ENCODE measurements at places on chromosomes 2 and 18.

DNA sequence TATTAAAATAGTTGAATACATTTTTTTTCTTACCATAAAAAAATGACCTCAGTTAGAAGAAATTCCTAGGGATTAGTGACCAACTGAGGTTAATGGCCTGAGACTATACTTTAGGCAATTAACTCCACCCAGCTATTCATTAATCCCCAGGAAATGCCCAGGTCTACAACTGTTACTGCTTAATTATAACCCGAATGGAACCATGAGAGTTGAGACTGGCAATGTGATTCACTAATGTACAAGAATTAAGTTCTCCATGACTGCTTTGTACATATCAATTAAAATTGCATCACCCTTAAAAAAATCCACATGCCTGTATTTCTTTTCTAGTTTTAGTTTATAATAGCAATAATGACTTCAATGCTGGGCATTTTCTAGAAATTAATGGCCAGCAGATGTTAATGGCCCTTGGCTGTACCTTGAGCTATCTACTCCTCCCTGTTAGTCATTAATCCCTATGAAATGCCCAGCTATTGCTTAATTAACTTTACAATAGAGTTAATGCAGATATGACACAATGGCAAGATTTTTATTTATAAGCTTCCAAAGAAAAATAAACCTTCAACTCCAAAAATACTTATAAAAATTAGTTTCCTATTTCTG, 44.1 kb downstream of the ERBB4 start:
- no peak for DNase-seq

DNA sequence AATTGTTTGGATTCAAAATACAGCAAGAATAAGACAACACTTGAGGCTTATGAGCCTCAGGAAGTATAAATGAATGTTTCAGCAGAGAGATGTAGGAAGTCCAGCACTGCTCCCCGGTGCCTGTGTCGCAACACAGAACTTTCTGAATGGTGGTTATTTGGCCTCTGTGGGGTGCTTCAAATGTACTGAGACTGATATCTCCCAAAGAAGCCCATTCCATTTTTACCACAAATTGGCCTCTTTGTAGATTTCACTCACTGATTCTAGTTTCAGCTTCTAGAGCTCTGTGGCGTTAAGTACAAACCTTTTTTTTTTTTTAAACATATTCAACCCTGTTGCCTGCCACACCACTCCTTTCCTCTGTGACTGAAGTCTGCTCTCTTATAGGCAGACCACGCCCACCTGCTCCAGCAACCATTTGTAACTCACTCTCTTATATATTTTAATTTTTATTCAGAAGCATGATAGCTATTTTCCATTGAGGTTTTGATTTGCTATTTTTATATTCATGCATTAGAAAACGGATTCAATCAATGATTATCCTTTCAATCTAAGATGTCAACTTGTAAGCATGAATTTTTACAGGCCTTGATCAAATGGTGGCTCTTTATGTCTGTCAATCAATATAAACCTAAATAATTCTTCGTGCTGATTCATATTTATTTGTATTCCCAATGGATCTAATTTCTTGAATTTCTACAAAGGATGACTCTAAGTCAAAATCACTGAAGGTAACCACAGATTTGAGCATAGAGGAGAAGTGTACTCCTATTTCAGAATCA, 277.1 kb upstream of the CCDC68 start:
- no peak for DNase-seq

DNA sequence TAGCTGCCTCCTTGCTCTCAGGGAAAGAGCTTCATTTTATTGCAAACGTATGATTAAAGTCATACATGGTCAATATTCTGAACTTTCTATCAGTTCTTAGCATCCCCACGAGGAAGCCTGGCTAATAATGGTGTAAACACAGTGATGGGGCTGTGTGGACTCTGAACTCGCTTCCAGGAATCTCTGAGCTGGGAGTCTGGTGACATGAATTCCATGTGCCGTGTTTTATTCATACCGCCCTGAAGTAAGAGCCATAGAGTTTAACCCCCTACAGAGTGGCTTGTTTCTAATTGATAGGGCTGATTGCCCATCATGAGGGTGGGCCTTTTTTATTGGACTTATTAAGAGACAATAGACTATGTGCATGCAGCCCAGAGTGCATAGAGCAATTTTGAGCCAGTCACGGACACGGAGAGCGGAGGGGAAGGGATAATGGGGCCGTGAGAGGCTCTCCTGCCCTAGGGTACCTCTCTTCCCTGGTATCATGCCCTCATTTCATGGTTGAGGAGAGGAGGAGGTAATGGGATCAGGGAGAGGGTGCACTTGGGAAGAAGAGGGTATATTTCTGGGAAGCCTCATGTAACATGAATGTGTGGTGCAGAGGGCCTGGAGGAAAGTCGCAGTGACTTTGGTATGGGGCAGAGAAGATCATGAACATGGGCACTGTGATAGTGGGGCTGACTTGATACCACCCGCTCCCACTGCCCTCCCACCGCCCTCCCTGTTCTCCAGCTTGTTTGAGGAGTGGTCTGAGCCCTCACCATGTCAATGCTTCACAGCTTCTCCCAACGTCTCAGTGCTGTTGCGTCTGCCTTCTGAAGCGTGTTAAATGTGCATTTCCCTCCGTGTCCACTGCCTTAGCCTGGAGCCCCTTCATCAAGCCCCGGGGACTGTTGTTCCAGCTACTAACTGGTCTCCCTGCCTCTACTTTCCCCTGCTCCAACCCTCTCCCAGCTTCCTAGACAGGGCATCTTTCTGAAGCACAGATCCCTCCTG, 73.2 kb downstream of the IL1R2 start:
- no peak for DNase-seq

GRCh38 chr18:56238576-56238975, 399.8 kb downstream of the TXNL1 start:
- DNase-seq: no peak

DNA sequence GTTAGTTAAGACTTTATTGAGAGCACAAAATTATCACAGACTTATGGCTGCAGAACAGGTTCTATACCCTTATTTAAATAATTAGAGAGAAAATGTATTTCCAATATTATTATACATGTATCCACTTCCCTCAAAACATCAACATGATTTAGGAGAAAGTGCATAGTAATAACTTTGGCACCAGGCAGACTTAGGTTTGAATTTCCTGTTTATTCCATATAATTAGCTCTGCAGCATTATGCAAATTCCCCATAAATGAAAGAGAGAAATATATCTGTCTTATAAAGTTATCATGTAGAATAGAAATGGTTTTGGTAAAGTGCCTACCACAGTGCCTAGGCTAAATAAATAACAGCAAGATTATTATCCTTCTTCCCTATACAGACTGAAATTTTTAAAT, 15.3 kb downstream of the SCN9A start:
- no peak for DNase-seq

GRCh38 chr2:119212139-119212800, 11.4 kb upstream of the STEAP3 start:
- no peak for DNase-seq

DNA sequence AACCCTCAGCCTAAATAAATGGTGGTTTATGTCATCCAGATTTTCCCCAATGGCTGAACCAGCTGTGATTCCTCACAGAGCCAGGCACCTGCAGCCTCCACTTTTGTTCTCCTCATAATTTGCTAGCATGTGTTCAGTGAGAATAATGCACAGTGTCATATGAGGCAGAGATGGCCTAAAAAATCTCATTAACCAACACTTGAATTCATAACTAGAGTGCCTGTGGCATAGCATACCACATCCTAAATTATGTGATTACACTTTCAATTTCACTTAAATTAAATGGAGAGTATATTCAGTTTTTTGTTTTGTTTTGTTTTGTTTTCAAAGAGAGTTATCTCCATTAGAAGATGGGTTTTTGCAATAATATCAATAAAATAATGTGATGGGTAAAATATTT, 488.0 kb downstream of the CBLN2 start:
- no peak for DNase-seq

DNA sequence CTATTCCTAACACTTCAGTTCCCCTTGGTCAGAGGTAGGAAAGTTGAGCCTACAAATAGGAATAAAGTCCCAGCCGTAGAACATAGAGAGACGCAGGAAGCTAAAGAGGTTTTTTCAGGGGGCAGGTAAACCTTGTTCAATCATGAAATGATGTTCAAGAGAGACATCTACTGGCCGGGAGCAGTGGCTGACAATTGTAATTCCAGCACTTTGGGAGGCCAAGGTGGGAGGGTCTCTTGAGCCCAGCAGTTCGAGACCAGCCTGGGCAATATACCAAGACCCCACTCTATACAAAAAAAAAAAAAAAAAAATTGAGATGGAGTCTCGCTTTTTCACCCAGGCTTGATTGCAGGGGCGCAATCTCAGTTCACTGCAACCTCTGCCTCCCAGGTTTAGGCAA, 66.7 kb upstream of the DNAJC10 start:
- DNase-seq: no peak

DNA sequence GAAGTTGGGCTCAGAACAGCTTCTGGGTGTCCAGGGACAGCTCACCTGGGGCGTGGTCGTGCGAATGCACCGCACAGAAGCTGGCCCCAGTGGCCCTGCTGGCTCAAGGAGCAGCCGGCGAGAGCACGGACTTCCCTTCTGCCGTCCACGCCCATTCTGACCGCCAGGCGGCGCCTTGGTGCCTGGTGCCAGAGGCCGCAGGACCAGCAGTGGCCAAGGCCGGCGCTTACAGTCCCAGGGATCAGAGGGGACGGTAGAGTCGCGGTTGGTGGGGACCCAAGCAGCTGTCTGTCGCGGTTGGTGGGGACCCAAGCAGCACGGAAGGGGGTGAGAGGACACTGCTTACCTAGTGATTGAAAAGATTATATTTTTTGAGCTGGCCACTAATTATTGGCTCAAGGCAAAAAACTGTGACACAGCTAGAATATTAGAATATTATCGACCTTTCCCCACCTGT, 25.7 kb downstream of the NPPC start:
- DNase-seq: peak; percentile 82

- DNase-seq: no peak
Observed at GRCh38 chr2:126356631-126357030, 299.3 kb upstream of the GYPC start.

- peak; percentile 42 for DNase-seq
Observed at GRCh38 chr18:10787293-10787901, 261.6 kb downstream of the NAPG start.

GRCh38 chr2:73823916-73824523, 4.7 kb upstream of the STAMBP start:
- DNase-seq: no peak

DNA sequence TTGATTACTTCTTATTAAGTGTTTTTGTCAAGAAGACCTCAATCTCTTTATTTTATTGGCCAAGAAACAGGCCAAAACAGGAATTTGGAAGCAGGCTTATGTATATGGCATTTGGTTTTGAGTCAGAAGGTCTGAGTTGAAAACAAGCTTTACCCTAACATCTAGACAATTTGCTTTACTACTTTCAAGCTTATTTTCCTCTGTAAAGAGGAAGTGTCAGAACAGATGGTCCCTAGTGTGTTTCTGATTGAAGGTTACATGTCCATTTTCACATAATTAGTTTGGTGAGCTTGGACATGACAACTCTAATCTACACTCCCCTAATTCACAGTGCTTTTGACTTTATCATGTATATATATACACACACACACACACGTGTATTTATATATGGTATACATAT, 19.8 kb upstream of the MAP4K4 start:
- no peak for DNase-seq

DNA sequence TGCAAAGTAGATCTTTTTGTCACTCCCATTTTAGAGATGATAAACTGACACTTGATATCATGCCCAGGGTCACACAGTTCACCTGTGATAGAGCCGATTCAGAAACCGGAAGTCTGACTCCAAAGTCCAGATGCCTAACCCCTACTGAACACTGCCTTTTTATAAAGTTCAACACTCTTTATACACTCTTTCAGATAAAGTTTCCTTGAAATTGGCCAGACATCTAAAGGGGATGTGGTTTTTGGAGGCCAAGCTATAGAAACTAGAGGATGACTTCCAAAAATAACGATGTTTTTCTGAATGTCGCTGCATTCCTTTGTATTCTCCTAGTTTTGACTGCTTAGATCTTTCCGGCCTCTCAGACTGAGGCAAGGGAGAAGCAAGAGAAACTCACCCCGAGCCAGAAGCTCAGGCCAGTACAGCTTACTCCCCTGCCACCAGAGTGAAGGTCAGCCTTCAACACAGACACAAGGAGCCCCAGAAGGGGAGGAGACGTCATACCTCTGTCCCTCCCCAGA, 61.8 kb downstream of the NRP2 start:
- DNase-seq: no peak

- no peak for DNase-seq
Observed at GRCh38 chr18:39272230-39272629, 1706.6 kb upstream of the CELF4 start.

DNA sequence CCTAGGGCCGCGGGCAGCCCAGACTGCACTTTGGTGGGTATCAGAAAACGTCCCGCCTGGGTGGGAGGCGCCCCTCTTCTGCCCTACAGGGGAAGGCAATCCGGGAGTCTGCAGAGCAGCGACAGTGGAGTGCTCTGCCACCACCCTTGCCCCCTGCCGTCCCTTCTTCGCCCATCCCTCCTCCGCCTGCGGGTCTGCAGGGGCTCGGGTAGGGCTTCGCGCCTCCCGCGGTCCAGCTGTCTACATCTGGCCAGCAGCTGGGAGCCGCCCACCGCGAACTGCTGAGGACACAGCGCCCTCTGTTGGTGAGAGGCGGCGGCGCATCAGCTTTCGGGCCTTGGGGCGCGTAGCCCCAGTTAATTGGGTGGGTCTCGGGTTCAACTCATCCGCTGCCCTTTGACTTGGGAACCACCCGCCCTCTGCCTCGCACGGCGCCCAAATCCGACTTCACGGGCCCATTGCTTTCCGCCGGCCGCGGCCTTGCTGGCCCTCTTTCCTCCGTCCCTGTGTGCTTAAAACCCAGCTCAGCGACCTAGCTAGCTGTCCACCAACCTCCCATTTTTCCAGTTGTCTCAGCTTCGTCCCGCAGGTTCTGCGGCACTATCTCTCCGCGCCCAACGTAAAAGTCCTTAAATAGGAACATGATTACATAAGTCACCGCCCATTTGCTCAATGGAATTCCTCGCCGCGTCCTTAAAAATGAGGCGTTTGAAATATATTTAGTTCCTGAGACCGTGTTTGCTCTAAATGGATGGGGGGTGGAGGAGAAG, 17.6 kb downstream of the WNT10A start:
- DNase-seq: peak; percentile 65

GRCh38 chr18:22734791-22735627, 198.1 kb upstream of the RBBP8 start:
- no peak for DNase-seq

- no peak for DNase-seq
Observed at GRCh38 chr18:37230768-37231167, 334.8 kb downstream of the CELF4 start.

- DNase-seq: no peak
Observed at GRCh38 chr2:48240912-48241311, 289.0 kb upstream of the STON1 start.

DNA sequence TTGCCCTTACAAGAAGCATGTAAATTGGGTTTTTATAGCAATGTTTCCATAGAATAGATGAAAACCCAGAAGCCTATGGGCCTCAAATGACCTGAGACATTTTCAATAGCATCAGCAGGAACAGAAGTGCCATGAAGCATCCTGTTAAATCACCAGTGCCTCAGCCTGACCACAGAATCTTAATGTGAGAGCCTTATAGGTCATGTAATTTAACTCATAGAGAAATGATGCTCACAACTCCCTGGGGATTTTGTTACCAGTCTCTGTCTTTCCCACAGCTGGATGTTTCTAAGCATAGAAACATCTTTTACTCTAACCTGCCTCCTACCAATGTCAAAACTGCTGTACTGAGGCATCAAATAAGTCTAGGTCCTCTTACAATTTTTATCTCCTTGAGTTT, 295.8 kb upstream of the ACVR2A start:
- DNase-seq: no peak

- DNase-seq: no peak
Observed at GRCh38 chr2:232315049-232315922, 63.3 kb upstream of the ALPP start.
